ENCODE measurements at places on chromosomes 7 and 10.
A peak's percentile ranks its signal among the peaks of the same experiment; 100 is the strongest.

- DNase-seq, result peak; percentile 40
These were observed 259.3 kb downstream of the SNX13 start for GRCh38 chr7:17680943-17681351.

GRCh38 chr10:104809288-104810090 is 168.4 kb downstream of the SORCS3 start:
- DNase-seq, result peak; percentile 1

DNA sequence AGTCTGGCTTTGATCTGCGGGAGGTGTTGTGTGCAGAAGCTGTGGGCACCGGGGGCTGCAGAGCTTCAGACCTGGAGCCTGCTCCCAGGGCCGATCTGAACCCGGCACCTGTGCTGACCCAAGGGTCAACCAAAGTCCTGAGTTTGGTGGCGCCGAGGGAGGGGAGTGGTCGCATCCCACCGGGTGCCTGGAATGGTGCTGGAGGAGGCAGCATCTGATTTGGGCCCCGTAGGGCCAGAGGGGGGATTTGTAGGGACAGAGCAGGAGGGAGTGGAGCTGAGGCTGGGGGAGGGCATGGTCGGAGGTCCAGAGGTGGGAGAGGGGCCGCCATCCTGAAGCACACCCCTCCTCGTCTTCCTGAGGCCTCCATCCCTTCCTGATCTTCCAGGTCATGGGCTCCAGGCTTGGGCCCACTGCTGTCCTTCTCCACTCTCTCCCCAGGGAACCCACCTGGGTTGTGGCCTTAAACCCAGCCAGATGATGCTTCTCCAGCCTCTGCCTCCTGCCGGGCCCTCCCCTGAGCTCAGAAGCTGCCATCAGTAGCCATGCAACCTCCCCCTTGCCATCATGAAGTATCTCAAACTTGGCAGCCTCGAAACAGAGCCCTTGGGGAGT is 112.9 kb downstream of the LHPP start:
- DNase-seq, result no peak

- DNase-seq, result no peak
These were observed 77.6 kb upstream of the LEP start for GRCh38 chr7:128163473-128163872.
